Stimulated activated CD8-positive, alpha-beta memory T cell treated with anti-CD3 and anti-CD28 coated beads, Interleukin-7, amount 100 ng/mL, for 1 hour (primary cell): ENCODE measurements at places on chromosomes 1 and 21.

- no peak for DNase-seq
These were observed 3.5 kb upstream of the ARF1 start for GRCh38 chr1:228079013-228079412.

GRCh38 chr1:162187687-162188276, 118.3 kb downstream of the NOS1AP start:
- no peak for DNase-seq

DNA sequence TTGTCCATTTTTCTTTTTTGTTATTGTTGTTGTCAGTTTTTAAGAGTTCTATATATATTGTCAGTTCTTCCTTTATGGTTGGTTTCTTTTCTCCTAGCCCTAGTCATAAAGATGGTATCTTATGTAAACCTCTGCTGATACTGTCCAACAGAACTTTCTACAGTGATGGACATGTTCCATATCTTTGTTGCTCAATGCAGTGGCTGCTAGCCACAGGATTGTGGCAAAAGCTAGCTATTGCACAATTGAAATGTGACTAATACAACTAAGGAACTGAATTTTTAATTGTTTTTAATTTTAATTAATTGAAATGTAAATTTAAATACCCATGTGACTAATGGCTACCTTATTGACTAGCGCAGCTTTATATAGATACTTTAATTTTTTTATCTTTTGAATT, 411.8 kb upstream of the PTBP2 start:
- no peak for DNase-seq

DNA sequence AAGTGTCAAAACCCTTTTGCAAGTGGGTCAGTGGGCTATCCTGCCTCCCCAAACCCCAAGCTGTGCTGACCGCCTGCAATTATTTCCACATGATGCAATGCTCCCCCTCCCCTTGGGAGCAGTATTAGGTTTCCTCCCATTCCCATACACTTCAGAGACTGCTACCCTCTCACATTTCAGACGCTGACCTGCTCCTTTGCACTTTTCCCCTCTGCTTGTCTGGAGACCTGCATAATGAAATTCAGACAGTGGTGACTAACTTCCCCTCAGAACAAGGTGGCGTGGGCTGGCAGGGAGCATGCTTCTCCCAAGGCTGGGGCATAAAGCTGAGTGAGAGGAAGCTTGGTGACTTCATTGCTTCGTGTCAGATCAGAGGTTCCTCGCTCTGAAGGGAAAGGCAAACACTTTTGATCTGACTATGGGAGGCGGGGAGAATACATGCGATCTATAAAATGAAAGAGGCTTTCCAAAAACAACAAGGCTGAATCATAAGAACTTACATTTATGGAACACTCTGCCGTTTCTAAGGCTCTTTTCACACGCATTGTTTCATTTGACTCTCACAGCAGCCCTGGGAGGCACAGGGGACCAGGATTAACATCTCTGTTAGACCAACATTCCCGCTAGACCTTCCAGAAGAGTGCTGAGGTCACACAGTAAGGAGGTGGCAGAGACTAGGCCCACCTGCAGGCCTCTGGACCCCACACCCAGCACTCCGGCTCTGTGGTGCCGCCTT, 27.5 kb upstream of the ROR1 start:
- no peak for DNase-seq

GRCh38 chr21:31930001-31930400, 57.2 kb downstream of the HUNK start:
- no peak for DNase-seq

DNA sequence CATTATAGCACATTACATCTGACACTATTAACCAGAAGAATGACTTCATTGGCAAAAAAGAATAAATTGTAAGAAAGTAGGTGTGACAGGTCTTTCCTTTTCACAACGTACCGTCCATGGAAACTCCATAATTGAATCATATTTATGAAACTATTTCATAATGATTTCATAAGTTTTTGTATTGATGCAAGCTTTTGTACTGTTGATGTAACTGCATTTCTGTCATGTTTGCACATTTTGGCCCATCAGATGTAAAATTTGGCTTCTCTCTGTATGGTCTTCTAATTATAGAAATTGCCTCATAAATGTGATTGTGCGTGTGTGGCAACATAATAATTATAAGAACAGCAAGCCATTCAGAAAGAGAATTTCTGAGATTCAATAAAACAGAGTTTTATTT, 180.7 kb upstream of the ZNHIT6 start:
- DNase-seq, result no peak

DNA sequence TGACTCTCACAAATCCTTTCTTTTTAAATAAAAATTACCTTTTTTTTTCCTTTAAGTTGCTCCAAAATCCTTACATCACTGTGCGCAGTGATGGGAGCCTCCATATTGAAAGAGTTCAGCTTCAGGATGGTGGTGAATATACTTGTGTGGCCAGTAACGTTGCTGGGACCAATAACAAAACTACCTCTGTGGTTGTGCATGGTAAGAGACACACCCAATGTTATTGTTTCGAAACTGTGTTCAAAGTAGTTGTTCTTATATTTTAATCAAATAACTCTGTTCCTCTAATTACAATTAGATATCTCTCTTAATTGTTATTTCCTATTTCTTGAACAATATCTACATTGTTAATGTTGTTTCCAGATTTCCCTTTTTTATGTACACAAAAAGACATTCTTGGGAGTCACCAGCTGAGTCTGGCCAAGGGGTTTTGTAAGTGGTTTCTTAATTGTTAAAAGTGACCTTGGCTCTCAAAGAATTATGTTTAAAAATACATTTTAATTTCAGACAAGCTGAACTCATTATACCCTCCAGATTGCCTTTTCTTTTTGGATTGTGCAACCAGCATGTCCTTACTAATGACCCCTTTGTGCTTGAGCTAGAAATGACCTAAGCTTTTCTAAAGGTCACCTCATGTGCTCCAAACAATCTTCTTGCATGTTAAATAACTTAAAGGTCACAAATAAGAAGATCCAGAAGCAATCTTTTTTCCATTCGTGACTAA, 250.1 kb downstream of the HMCN1 start:
- DNase-seq, result no peak
